ENCODE measurements at places on chromosomes 6 and 20.

DNA sequence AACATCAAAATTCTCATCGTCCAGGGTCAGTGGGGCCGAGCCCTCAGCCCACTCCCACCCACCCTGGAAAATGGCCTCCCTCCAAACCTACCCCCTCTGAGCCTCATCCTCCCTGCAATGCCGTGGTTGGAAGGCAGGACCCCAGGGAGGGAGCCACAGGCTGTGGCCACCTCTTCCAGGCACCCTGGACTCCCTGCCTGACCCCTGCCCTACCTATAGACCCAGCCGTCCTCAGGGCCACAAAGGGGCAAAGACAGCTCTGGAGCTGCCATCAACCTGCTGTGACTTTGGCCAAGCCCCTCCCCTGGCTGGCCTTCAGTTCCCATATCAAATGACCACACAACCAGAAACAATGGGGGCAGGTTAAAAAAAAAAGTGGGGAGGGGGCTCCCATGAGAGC lies 2.3 kb upstream of the UCKL1 start:
- DNase-seq, result no peak

DNA sequence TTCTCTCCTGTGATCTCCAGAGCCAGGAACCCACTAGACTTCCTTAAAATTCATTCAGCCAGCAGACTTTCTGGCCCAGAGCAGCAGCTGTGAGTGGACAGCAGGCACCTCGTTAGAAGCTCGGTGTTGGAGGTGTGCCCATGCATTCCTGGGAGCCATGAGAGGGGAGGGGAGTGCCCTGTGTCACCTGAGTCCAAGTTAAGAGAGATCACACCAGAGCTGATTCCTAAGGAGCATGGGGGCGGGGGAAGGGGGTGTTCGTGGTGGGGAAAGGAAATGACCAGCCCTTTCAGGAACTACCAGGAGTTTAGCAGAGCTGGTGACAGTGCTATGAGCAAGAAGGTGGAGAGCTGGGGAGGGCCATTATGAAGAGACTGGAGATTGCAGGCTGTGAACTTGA lies 46.9 kb downstream of the GFRA4 start:
- DNase-seq, result no peak

- no peak for DNase-seq
These were observed 10.8 kb downstream of the ASXL1 start for GRCh38 chr20:32368925-32369324.

- DNase-seq, result no peak
These were observed 244.9 kb downstream of the THBS2 start for GRCh38 chr6:169008641-169009257.

GRCh38 chr6:30847971-30848436 lies 36.3 kb upstream of the DDR1 start:
- DNase-seq, result no peak

- DNase-seq, result no peak
These were observed 400.0 kb downstream of the CD83 start for GRCh38 chr6:14517516-14518105.

DNA sequence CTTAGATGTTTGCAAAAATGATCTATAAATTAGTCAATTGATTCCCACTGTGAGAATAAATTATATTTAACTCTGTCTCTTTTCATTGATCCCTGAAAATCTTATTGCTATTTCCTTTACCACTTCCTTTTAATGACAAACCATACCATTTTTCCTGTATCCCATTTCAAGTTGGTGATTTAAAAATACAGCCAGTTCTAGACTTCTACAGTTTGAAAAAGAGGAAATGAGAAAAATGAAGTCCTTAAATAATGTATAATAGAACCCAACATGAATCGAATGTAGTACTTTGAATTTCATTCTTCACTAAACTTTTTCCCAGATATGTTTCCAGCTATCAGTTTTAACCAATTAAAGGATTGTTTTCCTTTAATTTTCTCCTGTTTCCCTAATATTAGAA lies 29.5 kb upstream of the SDHAF4 start:
- DNase-seq, result no peak

DNA sequence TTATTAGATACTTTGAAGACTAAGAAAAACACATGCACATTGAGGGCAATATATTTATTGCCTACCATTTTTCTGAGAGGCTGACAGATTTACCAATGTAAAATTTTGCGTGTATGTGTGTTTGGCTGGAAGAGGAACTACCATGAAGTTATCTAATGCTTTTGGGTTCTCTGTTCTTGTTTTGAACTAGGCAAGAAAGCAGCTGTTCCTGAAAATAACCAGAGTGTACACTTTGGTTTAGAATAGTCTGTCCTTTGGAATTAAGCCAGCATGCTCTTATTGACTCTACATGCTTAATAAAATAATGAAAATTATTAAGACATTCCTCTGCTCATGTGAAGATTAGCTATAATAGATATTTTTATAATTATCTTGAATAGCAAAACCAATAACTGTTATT lies 129.2 kb downstream of the MYB start:
- DNase-seq, result no peak

DNA sequence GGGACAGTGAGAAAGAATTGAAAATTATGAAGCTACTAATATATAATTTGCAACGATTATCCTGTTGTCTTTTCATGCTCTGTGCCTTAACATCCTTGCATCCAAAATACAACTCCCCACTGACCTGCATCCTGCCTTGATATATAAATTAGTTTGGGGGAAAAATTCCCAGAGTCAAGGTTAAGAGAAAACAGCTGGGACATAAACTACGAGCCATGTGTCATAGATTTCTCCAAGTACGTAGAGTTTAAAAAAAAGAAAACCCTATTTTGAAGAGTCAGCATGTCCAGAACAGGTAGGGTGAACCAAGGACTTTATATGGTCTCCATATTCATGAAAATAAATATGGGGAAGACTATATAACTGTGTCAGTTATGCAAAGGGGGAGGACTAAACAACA lies 123.8 kb upstream of the MARCKS start:
- no peak for DNase-seq

GRCh38 chr6:148074738-148075137 lies 267.9 kb upstream of the SASH1 start:
- no peak for DNase-seq

DNA sequence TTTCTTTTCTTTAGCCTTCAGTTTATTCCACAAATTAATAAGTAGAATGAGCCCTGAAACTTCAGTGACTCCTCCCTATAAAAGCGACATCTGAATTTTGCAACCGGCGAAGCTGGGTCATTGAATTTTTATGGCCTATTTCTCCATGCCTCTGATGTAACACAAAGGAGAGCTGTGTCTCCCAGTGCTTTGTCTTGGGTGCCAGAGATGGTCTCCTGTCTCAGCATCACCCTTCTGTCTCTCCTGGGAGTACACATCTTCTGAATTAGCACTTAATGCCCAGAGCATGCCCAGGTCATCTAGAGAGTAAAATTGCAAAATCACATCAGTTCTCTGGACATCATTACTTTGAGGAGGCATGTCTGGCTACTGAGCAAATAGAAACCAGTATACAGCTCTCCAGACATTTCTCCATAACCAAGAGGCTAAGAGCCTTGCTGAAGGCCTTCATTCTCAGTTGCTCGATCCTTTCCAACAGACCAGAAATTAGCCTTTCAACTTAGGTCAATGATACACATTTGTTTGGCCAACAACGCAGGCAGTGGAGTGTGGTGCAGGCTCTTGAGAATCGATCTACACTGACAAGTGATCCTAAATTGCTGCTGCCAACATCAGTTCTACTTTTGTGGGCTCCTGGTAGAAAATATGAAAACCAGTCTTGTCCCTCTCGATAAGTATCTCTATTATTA lies 176.0 kb upstream of the FOXQ1 start:
- no peak for DNase-seq

DNA sequence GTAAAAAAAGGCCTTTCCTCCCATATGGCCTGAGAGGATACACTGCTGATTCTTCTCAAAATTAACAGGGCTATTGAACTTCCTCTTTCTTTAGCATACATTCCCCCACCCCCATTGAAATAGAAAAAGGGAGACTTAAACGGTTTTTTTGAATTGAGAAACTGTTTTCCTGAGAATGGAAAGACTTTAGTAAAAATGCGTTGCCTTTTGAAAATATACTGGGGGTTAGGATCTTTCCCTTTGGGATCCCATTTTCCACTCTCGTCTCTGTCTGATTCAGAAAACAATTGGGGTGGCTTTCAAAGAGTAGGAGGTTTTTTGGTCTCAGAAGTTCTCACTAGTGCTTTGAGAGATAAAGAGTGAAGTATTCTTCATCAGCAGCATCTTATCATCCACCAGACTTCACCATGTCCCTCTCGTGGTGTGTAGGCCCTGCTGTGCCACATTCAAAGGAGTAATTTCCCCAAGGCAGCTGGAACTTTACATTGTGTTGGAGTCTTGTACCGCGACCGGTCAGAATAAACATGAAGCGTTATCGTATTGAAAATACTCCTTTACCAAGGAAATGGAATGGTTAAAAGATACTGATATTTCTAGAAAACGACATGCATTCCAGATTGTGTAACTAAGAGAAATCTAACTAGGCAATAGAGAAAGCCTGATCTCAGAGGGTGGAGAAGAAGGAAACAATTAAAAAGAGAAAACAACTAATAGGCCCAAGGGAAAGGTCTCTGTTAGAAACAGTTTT lies 10.6 kb downstream of the MYB start:
- no peak for DNase-seq
